ENCODE measurements at places on chromosomes 6 and 20.

DNA sequence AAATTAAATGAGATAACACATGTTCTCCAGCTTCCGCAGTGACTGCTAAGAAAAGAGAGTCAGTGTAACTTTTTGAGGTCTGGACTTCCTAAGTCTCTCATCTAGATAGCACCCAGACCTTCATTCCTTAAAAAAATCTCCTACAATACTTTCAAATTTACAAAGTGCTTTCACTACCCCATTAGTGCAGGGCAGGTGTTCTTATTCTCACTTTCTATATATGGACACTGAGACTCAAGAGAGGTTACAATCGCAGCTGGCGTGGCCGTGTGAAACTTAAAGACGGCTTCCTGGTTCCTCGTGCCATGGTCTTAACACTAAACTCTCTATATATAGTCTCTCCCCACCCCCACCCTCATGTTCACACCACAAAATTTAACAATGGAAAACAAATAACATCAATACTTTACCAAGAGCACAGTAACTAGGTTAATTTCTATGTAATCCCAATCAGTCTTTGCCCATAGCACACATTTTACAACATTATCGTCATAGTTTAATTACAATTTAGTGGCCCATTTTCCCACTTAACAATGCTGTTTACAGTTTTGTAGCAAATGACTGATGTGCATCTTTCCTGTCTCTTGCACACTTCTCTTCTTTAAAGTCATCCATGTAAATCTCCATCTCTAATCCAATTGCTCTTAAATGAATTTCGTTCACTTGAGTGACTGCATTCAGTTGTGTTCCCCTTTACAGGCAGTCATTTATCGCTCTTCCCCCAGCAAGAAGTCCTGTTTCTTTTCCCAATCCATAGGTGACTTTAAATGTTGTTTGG, 78.8 kb upstream of the ARID1B start:
- DNase-seq, result no peak

DNA sequence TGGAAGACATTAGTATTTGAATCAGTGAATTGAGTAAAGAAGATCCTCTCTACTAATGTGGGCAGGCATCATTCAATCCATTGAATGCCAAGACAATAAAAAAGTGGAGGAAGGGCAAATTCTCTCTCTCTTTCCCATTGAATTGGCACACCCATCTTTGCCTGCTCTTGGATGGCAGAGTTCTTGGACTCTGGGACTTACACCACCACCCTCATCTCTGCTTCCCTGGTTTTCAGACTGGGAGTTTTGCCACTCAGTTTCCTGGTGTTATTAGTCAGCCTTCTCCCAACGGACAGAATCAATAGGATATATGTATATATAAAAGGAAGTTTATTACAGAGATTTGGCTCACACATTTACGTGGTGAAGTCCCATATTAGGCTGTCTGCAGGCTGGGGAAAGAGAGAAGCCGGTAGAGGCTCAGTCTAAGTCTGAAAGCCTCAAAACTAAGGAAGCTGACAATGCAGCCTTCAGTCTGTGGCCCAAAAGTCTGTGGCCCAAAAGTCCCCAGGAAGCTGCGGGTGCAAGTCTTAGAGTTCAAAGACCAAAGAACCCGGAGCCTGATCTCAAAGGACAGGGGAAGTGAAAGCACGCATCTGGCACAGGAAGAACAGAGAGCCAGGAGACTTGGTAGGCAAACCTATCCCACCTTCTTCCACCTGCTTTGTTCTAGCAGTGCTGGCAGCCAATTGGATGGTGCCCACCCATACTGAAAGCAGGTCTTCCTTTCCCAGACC, 64.4 kb downstream of the SMPDL3A start:
- DNase-seq, result no peak

DNA sequence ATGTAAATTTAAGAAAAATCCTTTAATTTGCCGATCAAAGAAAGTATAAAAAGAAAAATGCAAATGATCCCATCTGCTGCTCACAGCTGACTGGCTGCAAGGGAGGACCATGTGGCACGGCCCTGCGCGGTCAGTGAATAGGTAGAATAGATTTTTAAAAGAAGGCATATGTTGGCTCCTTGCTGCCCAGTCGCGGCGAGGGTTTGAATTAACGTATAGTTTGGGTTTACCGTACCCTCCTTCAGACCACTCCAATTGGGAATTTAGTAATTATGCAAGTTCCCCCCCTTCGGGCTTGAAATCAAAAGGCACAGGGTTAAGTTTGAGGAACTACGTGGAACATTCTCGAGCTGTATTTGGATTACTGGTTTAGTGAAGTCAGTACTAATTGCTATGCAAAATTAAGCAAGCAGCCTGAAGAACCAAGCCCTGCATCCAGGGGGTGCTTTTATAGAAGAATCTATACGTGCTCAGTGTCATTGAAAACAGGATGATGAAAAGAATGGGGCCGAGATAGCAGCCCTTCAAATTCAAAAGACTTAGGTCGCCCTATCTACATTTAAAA, 1.1 kb upstream of the BEND3 start:
- peak; percentile 19 for DNase-seq

DNA sequence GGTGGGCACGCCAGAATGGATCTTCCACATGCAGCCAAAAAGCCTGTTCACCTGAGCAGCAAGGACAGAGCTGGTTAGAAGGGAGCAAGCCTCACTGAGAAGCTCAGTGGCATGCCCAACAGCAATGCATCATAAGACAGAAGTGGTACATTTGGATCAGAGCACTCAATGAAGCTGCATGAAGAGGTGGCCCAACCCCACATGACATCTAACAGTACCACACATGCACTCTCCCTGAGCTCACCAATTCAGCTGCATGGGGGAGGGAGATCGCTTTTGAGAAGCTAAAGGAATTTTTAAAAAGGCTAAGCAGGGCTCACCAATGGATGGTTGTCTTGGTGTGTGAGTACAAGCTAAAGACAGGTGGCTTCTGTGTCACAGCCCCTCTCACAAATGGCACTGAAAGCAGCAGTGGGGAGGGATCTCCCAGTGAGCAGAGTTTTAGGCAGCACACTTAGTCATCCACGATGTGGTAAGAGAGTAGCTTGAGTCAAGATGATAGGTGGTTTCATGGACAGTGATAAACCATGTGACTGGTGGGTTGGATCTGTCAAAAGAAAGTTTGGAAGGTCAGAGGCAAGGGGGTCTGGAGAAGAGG, 166.6 kb upstream of the TAB2 start:
- DNase-seq, result no peak

DNA sequence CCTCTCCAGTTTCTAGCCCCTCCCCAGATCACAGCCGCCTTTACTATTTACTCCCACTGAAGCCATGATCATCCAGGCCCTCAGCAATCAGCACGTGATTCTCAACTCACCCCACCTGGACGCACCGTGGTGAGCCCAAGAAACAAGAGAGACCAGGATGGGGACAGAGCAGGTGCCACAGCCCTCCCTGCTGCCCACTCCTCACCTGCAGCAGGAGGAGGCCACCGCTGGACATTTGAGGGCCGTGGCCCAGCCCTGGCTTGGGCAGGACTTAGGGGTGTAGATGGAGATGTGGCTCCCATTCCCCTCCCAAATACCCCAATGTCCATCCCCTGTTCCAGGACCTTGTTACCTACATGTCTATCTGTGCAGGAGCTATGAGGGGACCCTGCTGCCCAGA, 20.3 kb downstream of the HLA-F start:
- no peak for DNase-seq

GRCh38 chr6:144449218-144449617, 164.1 kb downstream of the UTRN start:
- DNase-seq, result no peak

- peak; percentile 47 for DNase-seq
Measured at GRCh38 chr6:90406142-90406794, 109.6 kb upstream of the BACH2 start.

DNA sequence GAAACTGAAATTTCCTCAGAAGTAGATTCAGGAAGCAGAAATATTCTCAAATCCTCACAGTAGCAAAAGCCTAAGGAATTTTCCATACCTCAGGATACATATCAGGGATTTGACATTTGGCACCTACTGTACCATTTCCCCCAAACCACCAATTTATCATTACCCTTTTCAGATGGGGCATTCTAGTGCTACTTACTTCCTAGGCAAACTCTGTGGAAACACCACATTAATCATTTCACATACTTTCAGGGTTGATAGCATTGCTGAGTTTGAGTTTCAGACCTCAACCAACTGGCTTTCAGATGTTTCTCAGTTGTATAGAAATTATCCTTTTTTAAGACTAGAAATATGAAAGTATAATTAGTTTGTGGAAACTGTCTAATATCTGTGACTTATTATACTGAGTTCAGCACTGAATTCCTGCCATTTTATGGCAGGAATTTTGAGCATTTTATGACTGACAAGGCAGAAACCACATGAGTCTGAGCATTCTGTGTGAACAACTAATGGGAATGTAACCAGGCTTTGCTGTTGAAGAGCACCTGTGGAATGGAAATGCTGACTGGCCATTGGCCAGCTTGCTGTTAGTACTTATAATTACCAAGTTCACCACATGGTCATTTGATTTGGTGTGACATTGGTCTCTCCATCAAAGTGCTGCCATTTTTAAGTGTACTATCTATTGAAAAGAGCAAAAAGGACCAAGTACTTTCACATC, 35.1 kb upstream of the IRAK1BP1 start:
- no peak for DNase-seq

GRCh38 chr6:45514454-45515230, 136.9 kb upstream of the SUPT3H start:
- peak; percentile 7 for DNase-seq

GRCh38 chr6:93059911-93060310, 359.4 kb downstream of the EPHA7 start:
- no peak for DNase-seq

DNA sequence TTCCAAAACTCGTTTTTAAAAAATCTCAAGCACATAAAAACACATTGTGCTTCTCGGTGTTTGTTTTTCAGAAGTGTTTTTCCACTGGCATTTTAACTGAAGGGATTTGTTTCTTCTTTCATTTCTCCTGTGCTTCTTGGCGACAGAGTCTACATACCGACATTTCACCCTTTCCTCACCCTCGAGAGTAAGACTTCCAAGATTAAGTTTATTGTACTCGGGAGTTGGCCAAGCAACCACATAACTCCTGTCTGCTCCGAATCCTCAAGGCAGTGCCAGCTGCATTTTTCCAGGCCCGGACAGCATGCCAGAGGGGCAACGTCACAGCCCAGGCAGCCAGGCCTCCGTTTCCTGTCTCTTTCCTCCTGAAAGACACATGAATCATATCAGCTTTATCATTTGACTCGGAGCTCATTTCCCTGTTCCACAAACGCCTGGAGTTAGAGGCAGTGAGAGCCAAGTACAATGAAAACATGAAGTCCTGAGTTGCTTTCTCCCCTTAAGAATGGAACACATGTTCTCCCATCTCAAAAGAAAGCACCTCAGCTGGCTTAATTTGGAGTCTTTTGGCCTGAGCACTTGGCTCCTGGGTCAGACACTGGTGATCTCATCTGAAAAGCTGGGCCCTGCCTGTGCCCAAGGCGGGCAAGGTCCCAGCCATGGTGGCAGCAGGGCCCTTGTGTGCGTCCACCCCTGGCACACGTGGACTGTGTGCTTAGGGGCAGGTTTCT, 23.2 kb upstream of the FAM50B start:
- DNase-seq, result peak; percentile 93

DNA sequence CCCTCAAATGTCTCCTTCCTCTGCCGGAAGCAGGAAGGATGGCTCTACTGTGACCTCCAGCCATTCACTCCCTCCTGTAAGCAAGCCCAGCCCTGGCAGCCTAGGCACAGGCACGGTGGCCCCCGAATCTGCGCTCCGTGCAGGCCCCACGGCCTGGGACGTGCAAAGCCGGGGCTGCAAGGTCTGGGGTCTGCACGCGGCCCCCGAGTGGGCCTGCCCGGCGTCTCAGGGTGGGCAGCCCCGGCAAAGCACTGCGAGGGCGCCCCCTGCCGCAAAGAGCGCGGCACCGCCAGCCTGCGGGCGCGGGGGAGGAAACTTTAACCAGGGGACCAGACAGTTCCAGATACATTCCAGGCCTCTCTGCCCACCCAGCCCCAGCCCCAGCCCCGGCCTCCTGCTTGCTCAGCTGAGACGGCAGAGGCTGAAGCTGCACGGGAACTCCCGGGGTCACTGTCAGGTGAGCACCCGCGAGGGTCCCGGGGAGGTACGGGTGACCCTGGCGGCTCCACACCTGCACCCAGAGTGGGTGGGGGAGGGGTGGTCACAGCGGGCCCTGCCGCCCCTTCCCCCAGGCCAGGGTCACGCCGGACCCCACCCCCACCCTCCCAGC, 98.8 kb downstream of the ASXL1 start:
- DNase-seq, result peak; percentile 63

- DNase-seq, result no peak
Measured at GRCh38 chr6:123062670-123063069, 66.6 kb downstream of the CLVS2 start.

DNA sequence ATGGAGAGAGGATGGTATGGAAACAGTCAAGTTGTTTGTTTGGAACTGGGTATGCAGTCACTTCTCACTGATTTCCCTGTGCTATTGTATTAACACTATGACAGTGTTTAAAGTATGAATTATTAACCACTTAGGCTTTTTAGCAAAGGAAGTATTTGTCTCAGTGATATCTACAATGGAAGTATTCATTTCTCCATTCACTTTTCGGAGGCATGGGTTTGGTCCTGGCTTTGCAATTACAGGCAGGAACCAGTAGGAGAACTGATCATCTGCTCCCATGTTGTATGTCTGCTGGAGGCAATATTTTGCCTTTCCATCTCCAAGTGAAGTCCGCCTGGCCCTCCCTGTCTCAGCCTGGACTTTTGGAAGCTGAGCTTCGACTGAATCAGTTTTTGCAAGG, 30.6 kb upstream of the EXOC2 start:
- DNase-seq, result no peak

DNA sequence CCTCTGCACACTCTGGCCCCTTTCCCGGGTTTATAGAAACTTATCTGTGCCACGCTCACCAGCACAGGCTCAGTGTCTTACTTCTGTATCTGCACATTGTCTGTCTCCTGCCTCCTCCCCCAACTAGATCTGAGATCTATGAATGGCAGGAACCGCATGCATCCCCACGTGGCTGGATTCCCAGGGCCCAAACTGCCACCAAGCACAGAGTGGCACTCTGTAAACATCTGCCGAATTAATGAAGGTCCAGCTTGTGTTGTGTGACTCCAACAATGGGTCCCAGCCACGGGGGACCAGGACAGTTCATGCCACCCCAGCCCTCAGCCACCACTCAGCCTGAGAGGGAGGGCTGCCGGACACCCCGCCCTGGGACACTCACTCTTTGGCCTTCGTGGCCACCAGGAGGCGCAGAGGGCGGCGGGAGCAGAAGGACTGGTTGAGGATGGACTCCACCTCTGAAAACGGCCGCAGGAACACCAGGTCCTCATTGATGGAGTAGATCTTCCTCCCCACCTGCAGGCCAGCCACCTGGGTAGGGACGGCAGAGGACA, 171.1 kb downstream of the PREX1 start:
- no peak for DNase-seq

- no peak for DNase-seq
Measured at GRCh38 chr20:57259121-57259937, 7.1 kb downstream of the BMP7 start.

All from ACHN (cell line).